ENCODE measurements at places on chromosomes 11 and 22.

DNA sequence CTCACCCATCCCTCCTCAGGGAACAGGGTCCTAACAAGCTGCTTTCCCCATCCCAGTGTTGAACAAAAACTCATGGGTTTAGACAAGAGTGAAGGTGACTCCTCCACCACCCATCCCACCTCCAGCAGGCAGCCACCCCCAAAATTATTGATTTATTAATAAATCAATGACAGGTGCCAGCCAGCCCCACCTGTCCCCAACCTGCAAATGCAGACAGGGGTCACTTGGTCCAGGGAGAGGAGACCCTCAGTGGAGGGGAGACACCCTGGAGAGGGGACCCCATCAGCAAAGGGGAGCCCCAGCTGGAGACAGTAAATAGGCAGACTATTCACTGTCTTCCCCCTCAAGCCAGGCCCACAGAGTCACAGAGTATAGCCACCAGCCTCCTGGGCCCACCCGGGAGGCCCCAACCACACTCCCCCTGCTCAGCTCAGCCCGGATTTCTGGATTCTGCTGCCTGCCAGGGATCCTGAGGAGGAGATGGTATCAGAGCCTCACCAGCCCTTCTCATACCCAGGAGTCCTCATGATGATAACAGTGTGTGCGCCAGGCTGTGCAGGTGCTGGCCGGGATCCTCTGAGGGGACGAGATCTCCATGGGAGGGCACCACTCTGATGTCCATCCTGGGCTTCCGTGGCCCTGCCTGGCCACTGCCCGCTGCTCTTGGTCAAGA, 8.8 kb upstream of the CD81 start:
- DNase-seq = no peak

DNA sequence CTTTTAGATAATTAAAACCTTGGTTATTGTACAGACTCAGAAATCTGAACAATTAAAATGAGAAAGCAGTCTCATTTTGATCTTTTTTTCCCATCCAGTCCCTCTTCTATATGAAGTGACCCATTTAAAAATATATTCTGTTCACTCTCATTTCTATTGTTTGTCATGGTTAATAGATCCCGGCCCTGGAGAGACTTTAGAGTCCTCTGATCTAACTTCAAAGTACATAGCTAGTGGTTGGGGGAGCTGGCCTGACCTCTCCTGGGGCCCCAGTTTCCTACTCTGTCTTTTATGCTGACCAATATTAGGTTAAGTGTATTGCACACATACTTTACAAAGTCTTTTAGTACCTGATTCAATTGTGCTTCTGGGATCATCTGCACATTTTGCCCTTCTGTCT, 13.5 kb downstream of the MRPL48 start:
- DNase-seq = no peak

DNA sequence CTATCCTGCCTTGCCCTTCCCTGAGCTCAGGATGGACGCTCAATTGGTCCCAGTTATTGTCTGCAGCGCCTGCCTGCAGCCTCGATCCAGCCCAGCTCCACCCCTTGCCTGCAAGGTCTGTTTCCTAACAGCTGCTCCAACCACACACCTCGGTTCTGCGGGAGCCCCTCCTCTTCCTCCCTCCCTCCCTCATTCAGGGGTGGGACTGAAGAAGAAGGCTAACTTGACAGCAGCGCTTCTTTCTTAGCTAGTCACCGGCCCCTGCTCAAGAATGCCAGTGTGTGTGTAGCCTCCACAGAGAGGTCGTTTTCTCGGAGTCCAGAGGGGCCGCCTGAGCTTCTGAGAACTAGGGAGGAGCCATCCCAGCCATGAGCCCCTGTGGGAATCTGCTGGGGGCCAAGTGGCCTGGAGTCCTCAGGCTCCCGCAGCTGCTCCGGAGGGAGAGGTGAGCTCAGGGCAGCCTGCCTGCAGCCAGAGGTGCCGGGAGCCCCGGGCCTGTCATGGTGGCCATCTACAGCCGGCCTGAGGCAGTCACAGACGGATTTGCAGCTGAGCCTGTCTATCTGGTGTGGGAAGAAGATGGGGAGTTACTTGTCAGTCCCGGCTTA, 36.1 kb downstream of the LIMK2 start:
- DNase-seq = no peak

GRCh38 chr22:48428631-48429371, 1398.9 kb downstream of the BRD1 start:
- no peak for DNase-seq

GRCh38 chr22:49664371-49664881, 163.2 kb downstream of the BRD1 start:
- DNase-seq = no peak

- no peak for DNase-seq
Measured at GRCh38 chr11:119599864-119600541, 129.0 kb downstream of the NECTIN1 start.

DNA sequence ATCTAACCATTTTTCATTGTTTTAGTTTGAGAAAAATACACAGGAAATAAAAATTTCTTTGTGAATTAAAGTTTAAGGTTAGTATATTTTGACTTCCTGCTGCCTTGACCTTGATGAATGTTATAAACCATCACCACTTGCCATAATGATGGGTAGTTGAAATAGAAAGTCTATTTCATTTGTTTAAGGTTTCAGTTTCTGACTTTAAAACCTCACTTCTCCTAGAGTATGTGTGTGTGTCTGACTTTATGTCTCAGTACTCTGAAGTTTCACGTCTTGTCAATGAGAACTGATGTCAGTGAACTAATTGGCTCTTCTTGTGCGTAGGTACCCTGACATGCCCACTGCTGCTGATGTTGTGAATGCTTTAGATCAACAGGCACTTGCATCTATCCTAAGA, 188.2 kb downstream of the METTL15 start:
- no peak for DNase-seq

DNA sequence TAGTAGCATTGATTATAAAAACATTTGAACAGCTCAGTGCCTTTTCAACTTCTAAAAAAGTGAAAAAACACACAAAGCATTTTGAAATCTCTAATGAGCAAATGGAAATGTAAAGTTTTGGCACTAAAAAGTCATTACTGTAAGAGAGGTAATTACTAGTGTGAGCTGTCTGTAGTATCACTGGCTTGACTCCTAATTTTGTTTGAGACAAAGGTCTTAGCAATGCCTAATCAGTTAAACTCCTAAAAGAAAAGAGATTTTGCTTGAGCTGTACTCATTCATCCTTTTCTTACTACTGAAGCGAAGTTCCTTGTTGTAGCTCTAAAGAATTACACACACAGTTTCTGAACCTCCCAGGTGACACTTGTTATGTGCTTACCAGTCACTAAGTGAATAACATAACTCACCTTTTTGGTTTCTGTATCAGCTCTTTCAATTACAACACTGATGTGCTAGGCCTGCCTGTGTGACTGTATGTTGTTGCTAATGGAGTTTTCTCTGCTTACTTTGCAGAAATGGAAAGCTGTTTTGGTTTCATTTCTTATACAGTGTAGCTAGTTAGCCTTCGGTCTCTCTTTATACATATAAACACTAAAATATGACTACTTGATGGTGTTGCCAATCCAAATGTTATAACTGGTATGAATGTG, 924.4 kb upstream of the TENM4 start:
- no peak for DNase-seq

- DNase-seq = no peak
Measured at GRCh38 chr11:207863-208180, 314 bp downstream of the RIC8A start.

- peak; percentile 86 for DNase-seq
Measured at GRCh38 chr11:65779919-65780769, 632 bp downstream of the AP5B1 start.

GRCh38 chr22:47172771-47173534, 410.5 kb downstream of the TBC1D22A start:
- DNase-seq = no peak

Measured in HuH-7.5 (cell line).